ENCODE measurements at places on chromosomes 7 and 10. TPM values are rescaled to one million over a fixed set of nuclear protein-coding genes. Genes with fewer than 3 reads are reported as not detected.

Gene ATOH7
- not detected for total RNA-seq

GRCh38 chr10:11522821-11523245 lies 88.6 kb downstream of the USP6NL start:
- DNase-seq = peak; percentile 63

GRCh38 chr7:30911561-30911969 lies at the start of gene AQP1:
TSS of gene AQP1 (plus strand) at chr7:30911853. CDS start at chr7:30911910, 57 bp downstream.
- DNase-seq = peak; percentile 38

DNA sequence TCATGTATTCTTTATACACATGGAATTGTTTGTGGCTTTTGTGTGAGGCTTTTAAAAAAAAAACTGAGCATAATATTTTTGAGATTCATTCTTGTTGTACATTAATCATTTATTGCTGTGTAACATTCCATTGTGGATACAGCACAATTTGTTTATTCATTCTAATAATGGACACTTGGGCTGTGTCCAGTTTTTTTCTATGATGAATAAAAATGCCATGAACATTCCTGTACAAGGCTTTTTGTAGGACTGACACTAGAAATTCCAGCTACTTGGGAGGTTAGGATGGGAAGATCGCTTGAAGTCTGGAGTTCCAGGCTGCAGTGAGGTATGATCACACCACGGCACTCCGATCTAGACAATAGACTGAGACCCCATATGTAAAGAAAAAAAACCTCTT lies 254.3 kb upstream of the CACNA2D1 start:
- peak; percentile 12 for DNase-seq

Gene MNX1
- not detected for total RNA-seq

GRCh38 chr7:69049326-69049725 lies 548.9 kb upstream of the AUTS2 start:
- DNase-seq = no peak

Gene CNTNAP2
- not detected for total RNA-seq

DNA sequence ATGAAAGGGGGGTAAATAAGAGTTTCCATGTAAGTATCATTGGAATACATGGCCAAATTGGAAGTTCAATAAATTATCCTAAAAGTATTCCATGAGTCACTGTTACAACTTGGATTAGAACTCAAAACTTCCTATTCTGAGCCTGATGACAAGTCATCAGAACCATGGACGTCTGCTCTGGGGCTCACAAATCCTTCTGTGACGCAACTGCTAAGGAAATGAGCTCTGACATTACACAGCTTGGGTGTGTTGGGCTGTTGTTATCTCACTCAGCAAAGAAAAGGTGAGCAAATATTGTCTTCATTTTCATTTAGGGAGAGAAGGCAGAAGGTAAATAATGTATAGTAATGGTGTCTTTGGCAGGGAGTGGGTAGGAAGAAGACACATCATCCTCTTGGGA lies 214.8 kb upstream of the ADO start:
- peak; percentile 50 for DNase-seq

Gene RASA4
- 15.1 TPM for total RNA-seq

DNA sequence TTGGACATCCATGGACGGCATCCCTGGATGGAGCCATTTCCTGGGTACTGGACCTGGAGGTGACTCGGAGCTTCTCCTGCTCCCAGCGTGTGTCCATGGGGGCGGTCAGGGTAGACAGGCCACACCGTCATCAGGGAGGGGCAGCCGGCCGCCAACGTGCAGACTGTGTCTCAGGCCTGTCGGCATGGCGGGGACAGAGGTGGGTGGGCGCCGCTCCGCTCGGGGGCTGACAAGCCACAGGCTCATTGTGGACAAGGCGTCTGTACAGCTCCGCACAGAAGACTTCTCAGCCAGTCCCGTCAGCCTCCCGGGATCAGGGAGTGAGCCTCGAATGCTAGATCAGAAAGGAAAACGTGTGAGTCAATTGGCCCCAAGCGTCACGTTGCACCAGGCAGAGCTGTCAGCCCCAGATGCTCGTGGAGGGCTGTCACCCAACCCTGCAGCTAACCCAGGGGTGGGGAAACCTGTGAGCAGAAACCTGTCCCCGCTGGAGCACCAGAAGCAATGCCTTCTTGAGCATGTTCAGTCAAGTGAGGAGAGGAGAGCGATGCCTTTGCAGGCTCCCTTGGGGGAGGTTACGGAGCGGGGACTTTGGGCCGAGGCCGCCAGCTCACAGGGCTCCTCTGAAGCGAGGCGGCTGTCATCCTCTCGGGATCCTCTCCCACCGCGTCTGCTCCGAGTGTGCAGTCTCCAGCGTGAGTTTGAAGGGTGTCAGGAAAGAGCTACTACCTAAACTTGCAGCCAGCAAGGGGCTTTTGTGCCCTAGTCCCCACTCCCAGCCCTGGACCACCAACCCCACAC lies 16.0 kb upstream of the DPYSL4 start:
- DNase-seq = no peak

- no peak for DNase-seq
These were observed 19.4 kb downstream of the TUBAL3 start for GRCh38 chr10:5385224-5385623.

Gene INHBA
- 20.0 TPM for total RNA-seq

GRCh38 chr7:151631570-151631952 lies 111.9 kb upstream of the RHEB start:
- DNase-seq = no peak

Gene CALCR
- not detected for total RNA-seq

Gene VIPR2
- total RNA-seq = not detected

- no peak for DNase-seq
These were observed 172.4 kb downstream of the SEMA3E start for GRCh38 chr7:83476511-83477050.

Gene RAPGEF5
- 4.2 TPM for total RNA-seq

DNA sequence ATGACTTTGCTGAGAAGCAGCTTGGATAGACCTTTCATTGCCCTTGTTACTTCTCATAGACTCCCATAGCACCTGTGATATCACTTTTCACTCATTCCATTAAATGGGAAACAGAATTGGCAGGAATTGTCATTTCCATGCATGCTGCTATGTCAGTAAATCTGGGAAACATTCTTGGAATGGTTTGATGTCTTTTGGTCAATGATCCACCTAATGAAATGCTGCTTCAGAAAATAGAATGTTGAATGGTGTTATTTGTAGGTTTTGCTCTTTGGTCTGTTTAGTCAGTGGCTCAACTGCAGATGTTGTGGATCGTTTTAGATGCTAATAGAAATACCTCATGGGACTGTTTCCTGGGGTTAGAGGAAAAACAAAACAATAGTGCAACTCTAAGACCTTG lies 127.8 kb downstream of the PLPP4 start:
- DNase-seq = no peak

- DNase-seq = peak; percentile 86
These were observed 7.0 kb downstream of the PKD1L1 start for GRCh38 chr7:47941136-47941844.

Gene GHITM
- total RNA-seq = 117 TPM

DNA sequence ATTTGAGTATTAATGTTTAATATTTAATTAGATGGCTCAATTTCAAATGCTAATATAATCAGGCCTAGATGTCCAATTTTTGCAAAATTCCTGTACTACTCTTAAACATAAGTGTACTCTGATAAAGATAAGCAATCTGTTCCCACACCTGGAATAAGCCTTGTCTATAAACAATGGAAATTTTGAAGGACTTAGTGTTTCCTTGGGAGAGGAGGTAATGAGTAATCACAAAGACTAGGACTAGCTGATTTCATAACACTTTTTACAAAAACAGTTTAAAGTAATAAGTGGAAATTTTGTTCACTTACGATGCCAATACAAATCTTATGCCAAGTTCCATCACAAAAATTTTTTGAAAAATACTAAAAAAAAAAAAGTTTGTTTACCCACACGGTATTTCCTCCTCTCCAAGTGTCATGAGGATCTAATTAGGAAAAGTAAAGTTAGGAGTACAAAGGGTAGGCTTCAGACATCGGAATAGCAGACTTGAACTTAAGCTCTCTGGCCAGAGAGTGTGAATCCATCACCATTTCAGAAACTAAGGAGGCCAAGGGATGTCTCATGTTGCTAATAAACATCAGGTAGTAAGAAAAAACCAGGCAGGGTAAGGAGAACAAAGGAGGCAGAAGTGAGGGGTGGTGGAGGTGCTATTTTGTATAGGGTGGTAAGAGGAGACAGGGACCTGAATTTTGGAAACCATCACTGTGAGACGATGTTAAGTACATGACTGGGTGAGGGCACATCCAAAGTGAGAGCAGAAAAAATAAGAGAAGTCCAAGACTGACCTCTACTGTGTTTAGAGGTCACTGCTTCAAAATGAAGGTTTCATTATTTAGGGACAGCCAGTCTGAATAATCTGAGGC lies 61.3 kb downstream of the RAPGEF5 start:
- DNase-seq = peak; percentile 49

GRCh38 chr7:114885836-114886235 lies 36.1 kb upstream of the MDFIC start:
- peak; percentile 56 for DNase-seq

Gene ANKRD7
- total RNA-seq = 1.4 TPM

Gene HOXA2
- total RNA-seq = 0.16 TPM

Data from fibroblast of the aortic adventitia (primary cell).